ENCODE measurements at places on chromosomes 2 and 18. TPM values are rescaled to one million over a fixed set of nuclear protein-coding genes. Genes with fewer than 3 reads are reported as not detected.

DNA sequence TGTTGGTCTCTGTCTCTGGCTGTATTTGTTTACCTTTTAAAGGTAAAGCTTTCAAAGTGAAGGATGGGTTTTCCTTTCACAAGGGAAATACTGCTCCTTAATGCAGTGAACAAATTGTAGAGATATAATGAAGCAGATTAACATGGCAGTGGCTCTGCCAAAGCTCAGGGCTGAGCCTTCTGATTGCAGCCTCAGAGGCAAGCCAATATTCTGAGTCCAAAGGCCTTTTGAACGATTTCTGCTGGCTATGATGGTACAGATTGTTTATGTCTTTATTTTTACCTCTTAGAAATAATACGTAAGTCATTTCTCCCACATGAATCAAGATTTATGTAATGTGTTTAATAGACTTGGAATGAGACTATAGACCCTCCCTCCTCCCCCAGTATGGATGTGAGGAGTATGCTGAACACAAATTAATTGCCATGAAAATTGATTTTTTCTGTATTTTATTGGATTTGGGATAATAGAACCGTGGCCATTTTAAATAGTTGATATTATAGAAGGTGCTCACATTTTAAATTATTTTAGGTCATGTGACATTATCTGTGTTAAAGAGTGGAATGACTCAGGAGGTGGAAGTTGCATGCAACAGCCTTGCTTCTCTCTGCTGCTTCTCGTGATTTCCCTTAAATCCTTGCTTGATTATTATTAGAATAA lies 772 bp downstream of the SCN2A start:
- H3K27me3 ChIP-seq, result no peaks in the 10 kb centered on the region
- H3K4me1 ChIP-seq, result no peaks in the 10 kb centered on the region
- no peak for DNase-seq
- no peaks in the 10 kb centered on the region for H3K36me3 ChIP-seq
- H3K4me3 ChIP-seq, result no peak overlapping the region

DNA sequence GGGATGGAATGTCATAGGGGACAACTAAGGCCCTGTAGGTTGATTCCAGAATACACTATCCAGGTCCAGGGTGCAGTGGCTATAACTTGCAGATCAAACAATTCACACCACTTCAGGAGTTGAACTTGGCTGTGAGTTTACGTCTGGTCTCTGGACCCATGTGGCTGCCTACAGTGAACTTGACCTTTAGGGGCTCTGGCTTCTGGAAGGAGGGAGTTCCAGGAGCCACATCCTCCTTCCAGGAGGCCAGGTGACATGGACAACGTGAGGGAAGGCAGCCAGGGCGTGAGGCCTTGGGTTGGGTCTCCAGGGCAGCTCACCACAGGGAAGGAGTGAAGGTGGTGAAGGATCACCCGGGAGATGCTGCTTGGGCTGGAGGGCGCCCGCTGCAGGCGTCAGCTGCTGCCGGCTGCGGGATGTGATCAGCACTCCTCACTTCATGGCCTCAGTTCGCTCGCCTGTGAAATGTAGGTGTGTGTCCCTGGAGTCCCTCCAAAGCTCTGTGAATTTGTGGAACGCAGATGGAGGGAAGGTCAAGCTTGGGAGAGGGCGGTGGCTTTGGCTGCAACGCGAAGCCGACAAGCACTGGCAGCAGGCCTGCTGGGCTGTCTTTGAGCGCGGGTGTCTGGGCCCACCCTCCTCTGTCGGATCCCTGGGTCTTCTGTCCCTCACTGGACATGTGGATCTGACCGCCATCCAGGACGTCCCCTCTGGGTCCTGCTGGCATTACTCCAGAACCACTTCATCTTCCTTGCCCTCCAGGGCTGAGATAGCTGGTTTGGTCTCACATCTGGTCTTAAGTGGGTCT lies 146.5 kb downstream of the GLI2 start:
- no peaks in the 10 kb centered on the region for H3K4me1 ChIP-seq
- H3K4me3 ChIP-seq, result no peak overlapping the region
- no peaks in the 10 kb centered on the region for H3K36me3 ChIP-seq
- no peak for DNase-seq
- no peaks in the 10 kb centered on the region for H3K27me3 ChIP-seq

DNA sequence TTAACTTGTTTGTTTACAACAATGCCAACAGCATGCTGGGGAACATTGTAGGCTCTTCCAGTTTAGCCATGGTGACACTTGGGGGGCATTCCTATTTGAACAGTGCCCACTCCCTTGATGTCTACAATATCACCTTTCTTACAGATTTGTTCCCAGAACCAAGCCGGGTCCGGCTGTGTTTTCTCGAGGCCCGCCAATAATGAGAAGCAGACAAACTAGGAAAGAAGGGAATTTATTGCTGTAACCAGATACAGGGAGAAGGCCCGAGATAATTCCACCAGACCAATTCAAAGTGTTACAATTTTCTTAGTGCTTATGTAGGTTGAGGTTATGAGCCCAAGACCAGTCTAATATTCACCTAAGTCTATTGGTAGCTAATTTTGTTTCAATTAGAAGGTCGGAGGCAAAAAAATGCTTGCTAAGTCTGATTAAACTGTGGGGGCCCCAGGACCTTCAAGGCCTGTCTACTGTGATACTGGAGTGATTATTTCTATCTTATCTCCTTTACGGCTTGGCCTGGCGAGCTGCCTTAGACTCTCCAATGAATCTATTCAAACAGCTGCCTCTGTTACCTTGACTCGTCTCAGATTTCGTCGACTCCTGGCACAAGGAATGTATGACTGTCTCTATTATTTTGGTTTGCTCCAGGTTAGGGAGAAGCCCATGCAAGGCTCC lies 59.1 kb upstream of the PSME4 start:
- DNase-seq, result no peak
- H3K36me3 ChIP-seq, result no peaks in the 10 kb centered on the region
- H3K4me3 ChIP-seq, result no peak overlapping the region
- H3K27ac ChIP-seq, result no peak overlapping the region
- H3K27me3 ChIP-seq, result no peaks in the 10 kb centered on the region
- no peaks in the 10 kb centered on the region for H3K4me1 ChIP-seq

- no peak overlapping the region for H3K4me3 ChIP-seq
- no peak for DNase-seq
- H3K36me3 ChIP-seq, result no peaks in the 10 kb centered on the region
- no peaks in the 10 kb centered on the region for H3K4me1 ChIP-seq
- H3K27me3 ChIP-seq, result no peaks in the 10 kb centered on the region
These were observed 284.5 kb upstream of the MMADHC start for GRCh38 chr2:149872041-149872440.

- H3K27me3 ChIP-seq, result no peaks in the 10 kb centered on the region
- no peak for DNase-seq
- no peaks in the 10 kb centered on the region for H3K4me1 ChIP-seq
- H3K4me3 ChIP-seq, result no peak overlapping the region
- no peaks in the 10 kb centered on the region for H3K36me3 ChIP-seq
- H3K27ac ChIP-seq, result no peak overlapping the region
These were observed 1.7 kb upstream of the GPR35 start for GRCh38 chr2:240623531-240624010.

DNA sequence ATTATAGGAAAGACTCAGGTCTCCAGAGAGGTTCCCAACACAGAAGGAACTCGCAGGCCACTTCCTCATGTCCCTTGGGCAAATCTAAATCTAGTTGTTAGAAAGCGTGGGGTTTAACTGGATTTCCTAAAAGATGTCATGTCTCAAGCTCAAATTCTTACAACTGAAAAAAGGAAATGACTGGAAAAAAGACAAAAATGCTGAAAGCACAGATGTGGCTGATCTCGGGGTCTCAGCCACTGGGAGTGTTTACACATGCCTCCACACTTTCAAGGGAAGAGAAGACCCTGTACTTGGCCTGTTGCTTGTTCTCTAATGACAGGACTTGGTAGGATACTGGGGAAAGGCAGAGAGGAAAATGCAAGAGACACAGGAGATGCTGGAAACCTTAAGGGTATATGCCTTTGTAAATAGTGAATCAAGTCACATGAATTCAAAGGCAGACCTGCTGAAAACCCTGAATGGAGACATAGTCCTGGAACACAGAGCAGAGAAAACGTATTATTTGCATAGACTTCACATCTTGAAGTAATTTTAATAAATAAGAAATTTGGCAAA lies 160.9 kb upstream of the MEIS1 start:
- H3K27me3 ChIP-seq, result no peaks in the 10 kb centered on the region
- H3K36me3 ChIP-seq, result no peaks in the 10 kb centered on the region
- no peak for DNase-seq
- no peak overlapping the region for H3K4me3 ChIP-seq

GRCh38 chr2:160932960-160933359 lies 227.3 kb upstream of the TANK start:
- H3K36me3 ChIP-seq, result no peaks in the 10 kb centered on the region
- no peak overlapping the region for H3K4me3 ChIP-seq
- DNase-seq, result no peak
- H3K27me3 ChIP-seq, result 0 out of 2 replicates have a peak, but pooled peaks cover 2% of the 10 kb centered on the region
- no peak overlapping the region for H3K27ac ChIP-seq
- H3K4me1 ChIP-seq, result no peaks in the 10 kb centered on the region

GRCh38 chr18:46314011-46314410 lies 209.8 kb downstream of the HAUS1 start:
- H3K4me1 ChIP-seq, result no peaks in the 10 kb centered on the region
- DNase-seq, result no peak
- H3K27me3 ChIP-seq, result no peaks in the 10 kb centered on the region
- no peak overlapping the region for H3K4me3 ChIP-seq

GRCh38 chr2:167749016-167749415 lies 498.4 kb downstream of the STK39 start:
- DNase-seq, result no peak
- H3K36me3 ChIP-seq, result no peaks in the 10 kb centered on the region
- H3K27me3 ChIP-seq, result no peaks in the 10 kb centered on the region
- H3K4me1 ChIP-seq, result no peaks in the 10 kb centered on the region

- no peak overlapping the region for H3K4me3 ChIP-seq
- no peak for DNase-seq
- peaks cover 7% of the 10 kb centered on the region for H3K27me3 ChIP-seq
- no peaks in the 10 kb centered on the region for H3K36me3 ChIP-seq
These were observed 9.8 kb upstream of the NCK2 start for GRCh38 chr2:105734762-105735538.

DNA sequence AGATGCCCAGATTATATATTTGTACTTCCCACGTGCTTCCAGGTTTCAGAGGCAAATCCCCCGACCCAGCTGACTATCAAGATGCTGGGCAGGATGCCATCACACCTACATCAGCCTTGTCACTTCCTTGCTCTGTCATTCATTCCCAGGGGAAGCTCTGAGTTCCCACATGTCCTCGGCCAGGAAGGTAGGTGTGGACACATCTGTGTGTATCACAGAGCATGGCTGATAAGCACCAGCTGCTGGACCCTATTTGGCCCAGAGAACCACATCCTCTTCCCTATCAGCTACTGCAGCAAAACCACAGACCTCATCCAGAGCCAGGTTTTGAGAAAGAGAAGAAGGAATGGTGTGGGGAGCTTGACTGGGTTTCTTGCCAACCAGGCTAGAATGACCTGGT lies 31.9 kb upstream of the ITGA6 start:
- H3K27me3 ChIP-seq, result peaks cover 2% of the 10 kb centered on the region
- no peak overlapping the region for H3K27ac ChIP-seq
- H3K36me3 ChIP-seq, result no peaks in the 10 kb centered on the region
- DNase-seq, result no peak
- H3K4me3 ChIP-seq, result no peak overlapping the region
- H3K4me1 ChIP-seq, result no peaks in the 10 kb centered on the region

DNA sequence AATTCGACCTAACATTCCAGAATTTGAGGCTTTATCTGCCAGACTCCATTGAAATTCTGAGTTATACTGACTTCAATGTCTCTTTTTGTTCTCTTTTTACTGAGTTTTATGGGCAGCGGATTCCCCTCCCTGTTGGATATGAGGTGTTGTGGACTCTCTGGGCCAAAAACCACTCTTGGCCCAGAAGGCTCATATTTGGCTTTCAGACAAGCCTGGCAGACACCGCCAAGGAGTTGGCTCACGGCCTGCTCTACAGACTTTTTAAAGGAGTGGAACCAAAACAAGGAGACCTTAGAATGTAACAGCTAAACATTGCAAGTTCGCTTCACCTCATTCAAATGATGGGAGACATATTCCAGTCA lies 206.4 kb upstream of the NCKAP5 start:
- H3K36me3 ChIP-seq, result no peaks in the 10 kb centered on the region
- no peak overlapping the region for H3K27ac ChIP-seq
- no peak for DNase-seq
- no peaks in the 10 kb centered on the region for H3K4me1 ChIP-seq
- H3K4me3 ChIP-seq, result no peak overlapping the region

- H3K27me3 ChIP-seq, result 0 out of 2 replicates have a peak, but pooled peaks cover 2% of the 10 kb centered on the region
- H3K4me1 ChIP-seq, result no peaks in the 10 kb centered on the region
- H3K4me3 ChIP-seq, result no peak overlapping the region
- H3K27ac ChIP-seq, result no peak overlapping the region
- H3K36me3 ChIP-seq, result no peaks in the 10 kb centered on the region
These were observed 48.5 kb upstream of the GLI2 start for GRCh38 chr2:120687210-120687609.

GRCh38 chr2:25380586-25381375 lies 39.1 kb upstream of the DNMT3A start:
- H3K4me1 ChIP-seq, result no peaks in the 10 kb centered on the region
- H3K36me3 ChIP-seq, result no peaks in the 10 kb centered on the region
- no peak overlapping the region for H3K4me3 ChIP-seq
- no peak overlapping the region for H3K27ac ChIP-seq
- DNase-seq, result no peak
- no peaks in the 10 kb centered on the region for H3K27me3 ChIP-seq

- H3K36me3 ChIP-seq, result no peaks in the 10 kb centered on the region
- H3K27me3 ChIP-seq, result no peaks in the 10 kb centered on the region
- H3K27ac ChIP-seq, result no peak overlapping the region
- H3K4me3 ChIP-seq, result no peak overlapping the region
These were observed 468.1 kb upstream of the FANCL start for GRCh38 chr2:58709274-58709673.

DNA sequence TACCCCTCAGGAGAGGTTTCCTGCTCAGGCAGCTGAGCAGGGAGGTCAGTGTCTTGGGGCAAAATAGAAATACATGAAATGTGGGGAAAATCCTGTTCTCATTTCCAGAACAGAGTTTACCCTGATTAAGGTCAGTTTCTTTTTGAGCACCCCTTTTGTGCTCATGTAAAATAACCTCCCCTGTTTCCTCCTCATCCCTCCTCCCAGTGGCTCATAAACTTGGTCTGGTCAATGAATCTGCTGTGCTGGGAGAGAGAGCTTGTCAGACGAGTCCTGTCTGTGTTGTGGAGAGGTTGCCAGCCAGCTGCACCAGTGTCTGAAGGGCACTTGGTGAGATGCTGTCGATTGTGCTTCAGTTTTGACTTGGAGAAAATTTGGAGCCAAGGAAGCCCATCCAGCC lies 48.6 kb downstream of the NTSR2 start:
- no peaks in the 10 kb centered on the region for H3K36me3 ChIP-seq
- no peak overlapping the region for H3K4me3 ChIP-seq
- DNase-seq, result no peak
- H3K27ac ChIP-seq, result no peak overlapping the region
- no peaks in the 10 kb centered on the region for H3K4me1 ChIP-seq

Gene DES
- total RNA-seq, result 0.69 TPM

Gene OSBPL6
- total RNA-seq, result 2.1 TPM

Gene DSG2
- total RNA-seq, result 12.1 TPM

Gene LYPD1
- total RNA-seq, result 0.21 TPM

Gene GDF7
- total RNA-seq, result not detected

Gene KIAA1328
- total RNA-seq, result 6.2 TPM

Gene FEV
- not detected for total RNA-seq

Gene ARHGAP15
- total RNA-seq, result 0.41 TPM

Gene CRYBA2
- total RNA-seq, result not detected

Gene CBLN2
- total RNA-seq, result 5.7 TPM

Gene CABLES1
- total RNA-seq, result 66.4 TPM

Gene IL1RL2
- not detected for total RNA-seq

Gene GBX2
- total RNA-seq, result 10.2 TPM
